Stimulated activated CD4-positive, alpha-beta T cell treated with anti-CD3 and anti-CD28 coated beads, Interleukin-15, amount 100 ng/mL, for 24 hours (primary cell): ENCODE measurements at places on chromosomes 7 and 10.

GRCh38 chr10:126930131-126930882, 25.1 kb downstream of the DOCK1 start:
- no peak for DNase-seq

DNA sequence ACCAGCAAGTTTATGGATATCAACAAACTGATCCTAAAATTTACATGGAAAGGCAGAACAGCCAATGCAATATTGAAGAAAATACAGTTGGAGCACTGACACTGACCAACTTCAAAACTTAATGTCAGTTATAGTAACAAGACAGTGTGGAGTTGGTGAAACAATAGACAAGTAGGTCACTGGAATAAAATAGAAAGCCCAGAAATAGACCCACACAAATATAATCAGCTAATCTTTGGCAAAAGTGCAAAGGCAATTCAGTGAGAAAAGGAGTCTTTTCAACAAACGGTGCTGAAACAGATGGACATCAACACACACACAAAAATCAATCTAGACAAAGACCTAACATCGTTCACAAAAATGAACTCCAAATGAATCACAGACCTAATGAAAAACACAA, 13.8 kb downstream of the RSU1 start:
- no peak for DNase-seq

- DNase-seq: no peak
These were observed 46.4 kb upstream of the NXPH1 start for GRCh38 chr7:8386926-8387550.

- no peak for DNase-seq
These were observed 253.1 kb downstream of the PRKG1 start for GRCh38 chr10:51327432-51327831.

DNA sequence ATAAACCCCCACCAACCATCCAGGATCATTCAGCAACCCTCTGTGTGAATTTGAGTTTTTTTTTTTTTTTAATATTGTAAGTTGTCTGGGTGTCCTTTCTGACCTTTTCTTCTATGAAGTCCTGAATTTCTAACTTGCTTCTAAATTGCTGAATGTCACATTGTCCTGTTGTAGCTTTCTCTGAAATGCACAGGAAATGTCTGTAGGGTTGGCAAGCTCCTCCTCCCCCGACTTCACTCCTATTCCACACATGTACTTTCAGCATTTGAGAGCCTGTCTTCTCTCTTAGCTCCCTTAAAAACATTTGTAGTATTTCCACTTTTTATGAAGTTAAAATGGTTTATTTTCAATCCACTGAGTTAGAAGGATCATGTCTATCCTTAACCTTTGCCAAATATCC, 3.3 kb upstream of the CNNM2 start:
- no peak for DNase-seq

DNA sequence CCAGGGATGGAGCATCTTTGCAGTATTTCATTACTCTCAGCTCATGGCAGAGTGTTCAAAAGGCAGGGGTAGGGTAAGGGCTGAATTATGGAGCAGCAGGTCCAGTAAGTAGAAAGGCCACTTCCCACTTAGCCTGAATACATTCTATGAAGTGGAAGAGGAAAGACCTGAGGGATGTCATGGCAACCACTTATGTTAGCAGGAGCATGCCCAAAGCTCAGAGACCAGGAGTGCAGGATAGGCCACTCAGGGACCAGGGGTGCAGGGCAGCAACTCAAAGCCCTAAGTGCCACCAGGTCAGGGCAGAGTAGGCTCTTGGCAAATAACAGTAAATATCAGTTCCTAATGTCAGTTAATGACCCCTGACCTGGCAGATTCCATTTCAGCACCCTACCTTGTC, 3.6 kb downstream of the SRI start:
- no peak for DNase-seq

- DNase-seq: no peak
These were observed 11.8 kb downstream of the SLC25A13 start for GRCh38 chr7:96310110-96310509.

GRCh38 chr7:25189197-25189596, 39.1 kb downstream of the NPVF start:
- no peak for DNase-seq

GRCh38 chr10:110252151-110252550, 44.7 kb downstream of the MXI1 start:
- DNase-seq: no peak
